ENCODE measurements at places on chromosomes 6 and 20.

GRCh38 chr20:38170219-38170825 lies 5.3 kb upstream of the TGM2 start:
- no peak for DNase-seq

GRCh38 chr20:24577271-24577909 lies 108.0 kb downstream of the SYNDIG1 start:
- no peak for DNase-seq

GRCh38 chr6:2734488-2735166 lies 16.1 kb downstream of the MYLK4 start:
- no peak for DNase-seq

DNA sequence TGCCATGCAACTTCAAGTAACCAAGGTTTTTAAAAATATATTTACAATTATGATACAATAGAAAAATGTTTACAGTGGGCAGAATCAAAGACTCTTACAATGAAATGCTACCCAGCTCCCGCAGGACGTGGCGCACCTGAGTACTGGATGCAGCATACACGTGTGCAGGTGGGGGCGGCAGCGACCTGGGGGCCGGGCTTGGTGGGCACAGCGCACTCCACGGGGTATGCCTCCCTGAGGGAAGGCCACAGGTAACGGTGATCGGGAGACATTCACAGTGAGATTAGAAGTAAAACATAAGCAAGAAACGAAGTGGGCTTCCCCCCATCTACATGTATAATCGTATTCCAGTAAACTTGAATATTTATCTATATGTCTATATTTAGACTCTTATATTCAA lies 54.2 kb downstream of the WDR27 start:
- DNase-seq = no peak

GRCh38 chr6:142184307-142184706 lies 37.2 kb downstream of the VTA1 start:
- no peak for DNase-seq

DNA sequence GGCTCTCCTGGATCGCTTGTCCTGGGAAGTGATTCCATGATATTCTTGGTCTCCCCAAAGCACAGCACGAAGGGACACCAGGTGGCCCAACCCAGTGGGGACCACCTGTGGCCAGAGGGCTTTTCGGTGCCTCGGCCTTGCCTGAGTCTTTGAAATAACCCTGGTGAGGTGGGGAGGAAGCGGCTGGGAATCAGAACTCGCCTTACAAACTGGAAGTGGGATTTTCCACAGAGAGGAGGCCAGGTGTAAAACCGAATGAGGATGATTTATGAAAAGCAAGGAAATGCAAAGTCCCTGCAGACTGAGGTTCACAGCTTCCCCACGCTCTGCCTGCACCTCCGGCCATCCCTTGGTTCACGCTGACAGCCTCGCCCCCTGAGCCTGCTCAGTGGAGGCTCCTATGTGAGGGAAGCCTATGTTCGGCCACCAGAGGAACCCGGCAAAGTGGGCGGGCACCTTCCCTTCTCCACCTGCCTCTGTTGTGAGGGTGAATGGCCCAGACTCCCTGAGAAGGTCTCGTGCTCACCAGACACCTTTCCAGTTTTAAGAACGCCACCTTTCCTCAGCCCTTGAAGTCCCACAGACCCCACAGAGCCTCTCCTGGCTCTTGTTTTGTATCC lies 133.8 kb upstream of the CST7 start:
- no peak for DNase-seq

DNA sequence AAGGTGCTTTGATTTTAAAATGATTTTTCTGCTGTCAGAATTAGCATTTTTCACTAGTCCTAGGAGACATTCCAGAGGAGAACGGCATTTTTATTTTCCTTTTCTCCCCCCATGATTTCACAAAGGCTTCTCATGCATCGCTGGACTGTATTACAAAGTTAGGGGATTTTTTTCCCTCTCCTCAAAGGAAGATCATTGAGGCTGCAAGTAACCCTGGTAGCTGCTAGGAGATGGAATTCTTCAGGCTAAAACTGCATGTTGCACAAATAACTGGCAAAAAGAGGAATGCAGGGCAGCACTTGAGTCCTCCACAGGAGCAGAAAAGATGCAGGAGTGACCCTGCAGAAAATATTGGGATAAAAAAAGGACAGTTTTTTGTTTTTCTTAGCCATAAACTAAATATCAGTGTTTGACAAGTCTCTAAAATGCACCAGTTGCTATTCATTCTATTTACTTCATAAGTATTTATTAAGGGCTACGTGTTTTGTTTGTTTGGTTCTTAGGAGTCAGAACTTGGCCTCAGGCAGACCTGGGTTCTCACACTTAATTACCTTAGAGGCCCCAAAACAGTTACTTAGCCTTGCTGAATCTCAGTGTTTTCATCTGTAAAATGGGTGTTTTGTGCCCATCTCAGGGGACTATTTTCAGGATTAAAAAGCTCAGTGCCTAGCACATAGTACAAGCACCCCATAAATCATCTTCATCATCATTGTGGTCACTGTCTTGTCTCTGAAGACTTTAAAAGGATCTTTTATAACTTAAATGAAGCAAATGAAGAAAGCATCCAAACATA lies 144.5 kb upstream of the ID4 start:
- no peak for DNase-seq

- no peak for DNase-seq
These were observed 26.2 kb downstream of the ADTRP start for GRCh38 chr6:11752360-11752759.

DNA sequence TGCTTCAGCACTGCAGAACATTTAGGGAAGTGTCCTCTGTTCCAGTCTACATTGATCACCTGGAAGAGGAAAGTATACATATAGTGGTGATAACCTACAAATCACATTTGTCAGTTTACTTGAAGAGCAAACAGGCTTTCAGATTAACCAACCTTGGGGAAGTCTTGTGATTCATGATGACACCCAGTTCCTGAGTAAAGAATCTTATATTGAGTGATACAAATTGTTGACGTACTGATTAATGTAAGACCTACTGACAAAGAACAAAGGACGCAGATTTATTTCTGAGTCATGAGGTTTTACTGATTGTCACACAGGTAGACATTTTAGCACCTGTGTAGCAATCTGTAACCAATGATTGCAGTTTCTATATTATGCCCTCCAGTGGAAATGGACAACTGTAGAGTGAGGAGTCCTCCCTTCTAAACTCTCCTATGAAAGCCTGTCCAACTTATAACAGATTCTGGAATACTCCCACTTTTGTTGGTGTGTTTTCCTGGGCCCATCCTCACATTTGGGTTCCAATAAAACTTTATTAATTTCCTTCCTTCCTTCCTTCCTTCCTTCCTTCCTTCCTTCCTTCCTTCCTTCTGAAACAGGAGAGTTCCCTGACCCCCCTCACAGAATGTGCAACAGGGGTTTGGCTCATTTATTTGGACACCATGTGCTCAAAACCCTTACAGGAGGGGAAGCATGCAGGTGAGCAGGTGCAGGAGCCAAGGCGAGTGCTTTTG lies 113.5 kb downstream of the SLC35B3 start:
- no peak for DNase-seq

DNA sequence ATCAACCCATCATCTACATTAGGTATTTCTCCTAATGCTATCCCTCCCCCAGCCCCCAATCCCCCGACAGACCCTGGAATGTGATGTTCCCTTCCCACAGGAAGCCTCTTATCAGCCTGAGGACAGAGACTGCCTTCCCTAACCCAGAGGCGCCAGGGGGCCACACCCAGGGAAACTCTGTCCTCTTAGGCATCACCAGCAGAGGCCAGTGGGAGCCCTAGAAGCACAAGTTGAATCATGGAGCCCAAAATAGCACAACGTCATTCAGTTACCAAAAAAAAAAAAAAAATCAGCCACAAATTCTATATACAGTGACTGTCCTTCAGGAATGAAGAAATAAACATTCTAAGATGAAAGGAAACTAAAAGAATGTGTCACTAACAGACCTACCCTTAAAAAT lies 625.7 kb downstream of the TFAP2A start:
- DNase-seq = no peak

GRCh38 chr6:14974792-14975470 lies 270.9 kb upstream of the JARID2 start:
- no peak for DNase-seq

- no peak for DNase-seq
These were observed 487.4 kb downstream of the TENT5A start for GRCh38 chr6:81265106-81265505.

- no peak for DNase-seq
These were observed 4.2 kb upstream of the BLCAP start for GRCh38 chr20:37531856-37532255.

GRCh38 chr6:71254323-71254722 lies 34.3 kb upstream of the OGFRL1 start:
- no peak for DNase-seq

DNA sequence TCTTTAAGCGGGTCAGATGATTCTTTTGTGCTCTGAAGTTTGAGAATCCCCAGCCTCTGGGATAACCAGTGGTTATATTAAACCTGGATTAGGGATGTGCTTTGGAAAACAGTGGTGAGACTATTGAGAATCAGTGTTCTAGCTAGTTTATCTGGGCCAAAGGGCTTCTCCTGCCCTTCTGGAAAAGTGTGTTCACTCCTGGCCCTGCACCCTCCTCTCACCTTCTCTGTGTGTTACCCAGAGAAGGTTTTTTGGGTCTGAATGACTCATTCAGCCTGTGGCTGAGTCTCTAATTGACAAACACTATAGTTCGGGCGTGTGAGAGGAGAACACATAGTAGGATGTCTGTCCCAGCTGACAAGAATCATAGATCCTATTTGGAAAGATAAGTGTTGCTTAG lies 66.7 kb downstream of the LRRC1 start:
- DNase-seq = no peak

DNA sequence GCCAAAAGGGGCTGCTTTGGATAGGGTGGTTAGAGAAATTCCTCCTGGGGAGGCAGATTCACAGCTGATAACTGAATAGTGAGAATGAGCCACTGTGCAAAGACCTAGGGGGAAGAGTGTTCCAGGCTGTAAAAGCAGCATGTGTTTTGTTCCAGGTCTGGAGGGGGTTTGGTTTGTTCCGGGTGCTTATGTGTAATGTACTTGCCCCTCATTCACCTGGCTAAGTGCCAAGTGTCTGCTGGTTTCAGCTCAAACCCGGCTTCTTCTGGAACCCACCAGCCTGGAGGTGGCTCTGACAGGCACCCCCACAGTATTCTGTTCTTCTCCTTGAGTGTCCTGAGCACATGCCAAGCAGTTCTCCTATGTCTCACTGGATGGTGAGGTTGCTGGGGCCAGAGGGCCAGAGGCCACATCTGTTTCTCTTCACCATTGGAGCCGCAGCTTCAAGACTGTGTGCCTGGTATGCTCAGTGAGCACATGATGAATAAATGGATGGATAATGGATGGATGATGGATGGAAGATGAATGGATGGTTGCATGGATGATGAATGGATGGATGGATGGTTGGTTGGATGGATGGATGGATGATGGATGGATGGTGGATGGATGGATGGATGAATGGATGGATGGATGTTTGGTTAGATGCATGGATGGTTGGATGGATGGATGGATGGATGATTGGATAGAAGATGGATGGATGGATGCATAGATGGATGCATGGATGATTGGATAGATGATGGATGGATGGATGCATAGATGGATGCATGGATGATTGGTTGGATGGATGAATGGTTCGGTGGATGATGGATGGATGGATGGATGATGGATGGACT lies 227.6 kb downstream of the BMP7 start:
- no peak for DNase-seq

DNA sequence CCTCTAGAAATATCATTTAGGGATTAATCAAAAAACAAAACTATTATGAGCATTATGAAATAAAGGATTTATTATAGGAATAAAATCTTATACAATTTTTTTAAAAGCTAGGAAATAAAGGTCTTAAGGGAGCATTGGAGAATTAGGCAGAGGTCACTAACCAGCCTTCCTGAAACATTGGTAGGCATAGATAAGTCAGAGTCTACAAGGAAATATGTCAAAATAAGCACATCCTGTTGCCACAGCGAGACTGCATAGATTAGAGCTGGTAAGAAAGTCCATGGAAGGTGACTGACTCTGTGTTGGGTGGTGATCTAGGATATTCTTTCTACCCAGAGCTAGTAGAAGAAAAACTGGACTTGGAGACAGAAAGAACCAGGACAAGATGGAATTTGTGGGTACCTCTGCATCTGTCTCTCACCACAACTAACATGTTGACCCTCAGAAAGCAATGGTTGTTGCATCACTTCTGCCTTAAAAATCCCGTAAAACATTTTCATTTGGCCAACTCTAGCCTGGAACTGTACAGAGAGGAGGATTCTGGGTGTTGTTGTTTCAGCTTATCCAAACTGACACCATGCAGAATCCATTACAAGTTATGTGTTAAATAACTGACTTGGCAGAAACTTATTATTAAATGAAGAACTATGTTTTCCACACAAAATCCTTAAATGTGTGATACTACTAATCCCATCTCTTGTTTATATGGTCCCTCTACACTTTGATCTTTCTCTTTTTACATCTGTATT lies 77.1 kb downstream of the FBXO5 start:
- no peak for DNase-seq

- no peak for DNase-seq
These were observed 34.9 kb downstream of the SHLD1 start for GRCh38 chr20:5785146-5785545.

- no peak for DNase-seq
These were observed 461.9 kb downstream of the QKI start for GRCh38 chr6:163876391-163876790.

DNA sequence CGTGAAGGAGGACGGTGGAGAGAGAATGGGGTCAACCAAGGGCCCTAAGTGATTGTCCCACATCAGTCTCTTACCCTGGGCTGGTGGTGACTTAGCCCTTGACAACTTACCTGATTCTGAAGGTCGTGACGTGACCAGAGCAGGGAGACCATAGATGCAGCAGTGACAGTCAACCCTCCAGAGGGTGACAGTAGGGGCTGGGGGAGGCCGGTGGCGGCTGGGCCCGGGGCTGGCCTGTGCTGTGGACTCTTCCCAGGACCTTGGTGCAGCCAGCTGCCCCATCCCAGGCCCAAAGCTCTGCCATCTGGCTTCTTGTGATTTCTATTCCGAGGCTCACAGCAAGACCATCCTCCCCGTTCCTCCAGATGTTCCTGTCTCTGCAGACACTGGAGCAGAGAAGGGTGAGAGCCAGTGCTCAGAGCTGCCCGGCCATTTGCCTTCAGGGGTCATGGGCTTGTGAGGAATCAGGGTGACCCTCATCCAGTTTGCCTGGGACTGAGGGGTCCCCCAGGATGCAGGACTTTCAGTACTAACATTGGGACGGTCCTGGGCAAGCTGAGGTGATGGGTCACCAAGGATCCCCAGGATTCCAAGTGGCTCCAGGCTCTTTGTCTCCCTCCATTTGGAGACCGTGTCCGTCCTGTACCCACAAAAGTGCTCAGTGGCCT lies 36.0 kb downstream of the SUMO4 start:
- DNase-seq = no peak
